ENCODE measurements at places on chromosomes 4 and X.

GRCh38 chr4:150970685-150971151 lies 44.4 kb downstream of the LRBA start:
- no peak for DNase-seq

DNA sequence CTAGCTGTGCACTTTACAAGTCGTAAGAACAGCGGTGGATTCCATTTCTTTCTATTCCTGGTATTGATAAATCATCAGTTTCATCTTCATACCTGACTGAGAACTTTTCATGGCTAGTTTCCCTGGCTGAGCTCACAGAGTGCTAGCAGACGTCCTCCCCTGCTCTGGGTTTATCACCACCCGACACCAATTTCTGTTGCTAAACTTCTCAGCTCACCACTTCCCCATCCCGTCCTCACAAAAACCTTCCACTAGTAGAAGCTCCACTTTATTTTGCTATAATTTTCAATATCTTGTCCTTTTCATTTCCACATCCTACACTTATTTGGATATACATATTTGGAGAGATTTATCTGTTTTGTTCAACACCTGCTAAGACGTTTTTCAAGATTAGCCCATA lies 869.4 kb upstream of the FRG1 start:
- DNase-seq: no peak

DNA sequence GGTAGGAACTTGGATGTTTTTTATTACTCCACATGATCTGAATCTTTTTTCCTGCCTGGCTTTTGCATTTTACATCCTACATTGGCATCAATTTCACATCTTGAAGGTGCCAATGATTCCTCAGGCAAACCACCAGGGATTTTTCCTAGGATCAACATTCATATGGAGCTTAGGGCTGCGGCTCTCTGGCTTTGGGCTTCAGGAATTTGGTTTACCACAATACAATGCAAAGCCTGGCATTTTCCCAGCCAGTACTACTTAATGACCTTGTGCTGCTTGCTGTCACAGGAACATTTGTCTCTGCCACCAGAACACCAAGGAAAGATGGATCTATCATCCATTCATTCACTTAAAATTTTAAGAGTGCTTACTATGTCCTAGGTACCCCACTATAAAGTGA lies 180.7 kb downstream of the PDGFC start:
- no peak for DNase-seq

DNA sequence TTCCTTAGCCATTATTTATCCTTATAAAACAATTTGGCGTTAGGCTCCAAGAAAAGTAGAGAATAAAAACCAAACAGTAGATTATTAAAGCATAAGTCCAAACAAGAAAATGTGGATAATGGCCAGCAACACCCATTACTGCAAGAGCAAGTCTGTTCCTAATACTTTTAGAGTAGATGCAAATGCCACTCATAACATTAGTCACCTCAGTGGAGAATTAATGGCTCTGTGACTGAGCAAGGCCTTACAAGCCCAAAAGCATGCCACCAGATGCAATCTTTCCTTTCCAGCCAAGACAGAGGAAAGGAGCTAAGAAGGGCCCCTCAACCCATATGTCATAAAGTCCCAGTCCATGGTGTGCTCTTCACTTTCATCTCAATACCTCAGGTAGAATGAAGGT lies 373.8 kb downstream of the OPHN1 start:
- DNase-seq: no peak

GRCh38 chrX:42131856-42132255 lies 208.5 kb upstream of the CASK start:
- no peak for DNase-seq

- DNase-seq: no peak
Measured at GRCh38 chr4:149723065-149723464, 92.6 kb downstream of the IQCM start.

DNA sequence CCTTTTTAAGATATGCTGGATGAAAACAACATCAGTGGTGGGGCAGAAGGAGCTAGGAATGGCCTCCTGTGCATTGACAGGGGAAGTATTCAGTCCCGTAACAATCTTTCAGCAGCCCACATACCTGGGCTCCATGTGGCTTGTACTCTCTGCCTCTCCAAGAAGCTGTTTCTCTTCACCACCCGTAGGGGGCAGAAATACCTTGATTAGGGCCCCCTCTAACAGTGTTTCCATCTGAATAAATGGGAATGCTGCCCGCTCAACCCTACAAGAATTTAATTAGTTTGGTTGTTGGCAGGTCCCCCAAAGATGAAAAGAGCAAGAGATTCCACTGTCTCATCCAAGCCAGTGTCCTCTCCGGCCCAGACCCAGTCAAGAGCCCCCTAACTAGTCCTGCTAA lies 155.2 kb downstream of the SMIM20 start:
- DNase-seq: no peak

GRCh38 chrX:46754586-46755061 lies 4.3 kb downstream of the SLC9A7 start:
- peak; percentile 16 for DNase-seq

DNA sequence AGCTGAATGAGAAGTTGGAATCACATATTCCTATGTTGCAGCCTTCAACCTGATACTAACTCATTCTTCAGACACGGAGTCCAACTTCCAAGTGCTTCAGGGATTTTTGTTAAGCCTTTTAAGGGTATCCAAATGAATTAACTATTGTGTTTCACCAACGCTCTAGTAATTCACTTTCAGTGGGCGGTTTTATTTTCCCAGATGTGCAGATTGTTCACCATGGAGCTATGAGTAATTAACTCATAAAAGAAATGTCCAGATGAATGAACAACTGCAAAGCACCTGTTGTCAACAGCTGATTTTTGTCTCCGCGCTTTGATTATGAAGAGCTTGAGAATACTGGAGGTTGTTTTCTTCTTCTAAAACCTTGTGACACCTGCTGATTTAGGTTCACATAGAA lies 187.6 kb downstream of the CBR4 start:
- DNase-seq: no peak

DNA sequence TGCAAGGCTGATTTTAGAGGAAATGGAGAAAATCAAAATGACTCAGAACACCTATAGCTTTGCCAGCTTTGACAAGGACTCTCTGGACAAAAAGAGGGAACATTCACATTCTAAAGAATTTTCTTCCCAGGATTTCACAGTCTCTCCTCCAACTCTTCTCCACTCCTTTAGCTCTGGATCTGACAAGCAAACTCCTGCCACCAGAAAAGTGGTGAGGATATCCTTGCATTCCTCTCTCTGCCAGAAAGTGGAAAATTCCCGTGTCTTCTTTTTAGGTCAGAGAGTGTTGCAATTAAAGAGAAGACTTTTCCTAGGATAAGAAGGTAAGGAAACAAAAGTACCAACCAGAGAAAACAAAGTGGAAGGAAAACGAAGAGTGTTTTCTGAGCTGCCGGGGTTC lies 16.1 kb upstream of the PDGFRA start:
- DNase-seq: no peak

All from activated B cell treated with CpG ODN at 0.5 μM for 24 hours (primary cell).